MCF 10A (cell line): ENCODE measurements at places on chromosomes 2 and 18. TPM values are rescaled to one million over a fixed set of nuclear protein-coding genes. Genes with fewer than 3 reads are reported as not detected.

DNA sequence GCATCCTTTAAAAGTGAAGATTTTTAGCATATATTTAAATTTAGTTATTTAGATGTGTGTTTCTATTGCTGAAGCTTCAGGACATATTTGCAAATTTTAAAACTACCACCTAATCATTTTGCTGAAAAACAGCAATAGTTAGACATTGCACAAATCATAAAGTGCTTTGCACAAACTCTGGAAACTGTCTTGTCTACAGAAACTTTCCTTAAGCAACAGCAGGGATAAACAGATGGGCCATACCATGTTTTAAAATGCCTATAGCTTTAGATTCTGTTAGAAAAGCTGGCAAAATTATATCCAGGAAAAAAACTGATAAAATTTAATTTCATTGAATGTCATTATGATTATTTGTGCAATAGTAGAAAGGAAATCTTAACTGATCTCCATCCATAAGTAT lies 1313.9 kb upstream of the ACVR2A start:
- no peak for DNase-seq

- DNase-seq, result no peak
Measured at GRCh38 chr2:197838036-197838435, 33.6 kb downstream of the PLCL1 start.

DNA sequence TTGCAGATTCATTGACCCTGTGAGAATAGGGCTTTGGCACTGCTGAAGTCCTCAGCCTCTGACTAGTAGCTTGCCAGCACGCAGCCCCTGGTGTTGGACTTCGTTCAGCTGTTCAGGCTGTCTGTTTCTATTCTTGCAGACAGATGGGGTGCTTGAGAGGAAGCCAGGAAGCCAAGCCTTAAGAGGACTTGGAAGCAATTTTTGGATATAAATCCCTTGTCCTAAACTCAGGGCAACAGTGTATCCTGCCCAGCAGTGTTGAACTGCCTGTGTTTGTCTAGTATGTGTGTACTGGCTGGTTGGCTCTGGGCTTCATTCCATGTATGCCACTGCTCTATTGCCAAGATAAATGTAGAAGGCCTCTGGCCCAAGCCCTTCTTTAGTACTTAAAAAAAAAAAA lies 108.6 kb downstream of the COMMD1 start:
- no peak for DNase-seq

- peak; percentile 6 for DNase-seq
Measured at GRCh38 chr18:70234667-70235459, 29.4 kb upstream of the RTTN start.

- peak; percentile 72 for DNase-seq
Measured at GRCh38 chr2:54899576-54900200, 150.6 kb downstream of the RTN4 start.

DNA sequence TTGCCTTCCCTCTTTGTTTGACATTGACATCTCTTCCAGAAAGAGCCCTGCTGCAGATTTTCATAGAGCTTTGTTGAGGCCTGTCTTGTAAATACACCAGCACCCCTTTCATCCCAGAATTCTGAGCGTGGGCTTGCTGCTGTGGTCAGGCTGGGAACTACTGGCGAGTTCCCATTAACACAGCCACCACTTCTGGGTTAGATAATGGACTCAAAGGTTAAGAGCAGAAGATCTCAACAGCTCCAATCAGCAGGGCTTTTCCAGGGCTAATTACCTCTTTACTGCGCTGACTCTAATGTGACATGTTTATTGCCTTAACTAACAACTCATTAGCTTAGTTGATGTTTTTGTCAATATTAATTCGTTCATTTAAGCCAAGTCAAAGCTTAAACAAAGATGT lies 235.9 kb upstream of the BOD1L2 start:
- no peak for DNase-seq

GRCh38 chr2:68789603-68790002 lies 55.0 kb downstream of the ARHGAP25 start:
- no peak for DNase-seq

DNA sequence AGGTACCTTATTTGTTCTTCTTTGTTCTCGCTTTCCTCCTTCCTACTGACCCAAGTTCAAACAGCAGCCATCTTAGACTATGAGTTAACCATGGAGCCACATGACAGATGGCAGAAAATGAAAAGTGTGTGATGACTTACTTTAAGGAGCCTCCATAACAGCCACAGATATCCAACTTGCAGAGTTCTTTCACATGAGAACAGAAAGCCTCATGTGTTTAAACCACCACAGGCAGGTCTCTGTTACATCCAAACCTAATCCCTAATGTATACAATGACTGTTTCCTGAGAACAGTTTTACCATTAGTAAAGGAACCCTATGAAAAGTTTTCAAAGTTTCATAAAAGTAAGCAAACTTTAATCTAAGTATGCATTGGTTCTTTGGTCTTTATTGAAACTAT lies 20.3 kb downstream of the B4GALT6 start:
- DNase-seq, result no peak

DNA sequence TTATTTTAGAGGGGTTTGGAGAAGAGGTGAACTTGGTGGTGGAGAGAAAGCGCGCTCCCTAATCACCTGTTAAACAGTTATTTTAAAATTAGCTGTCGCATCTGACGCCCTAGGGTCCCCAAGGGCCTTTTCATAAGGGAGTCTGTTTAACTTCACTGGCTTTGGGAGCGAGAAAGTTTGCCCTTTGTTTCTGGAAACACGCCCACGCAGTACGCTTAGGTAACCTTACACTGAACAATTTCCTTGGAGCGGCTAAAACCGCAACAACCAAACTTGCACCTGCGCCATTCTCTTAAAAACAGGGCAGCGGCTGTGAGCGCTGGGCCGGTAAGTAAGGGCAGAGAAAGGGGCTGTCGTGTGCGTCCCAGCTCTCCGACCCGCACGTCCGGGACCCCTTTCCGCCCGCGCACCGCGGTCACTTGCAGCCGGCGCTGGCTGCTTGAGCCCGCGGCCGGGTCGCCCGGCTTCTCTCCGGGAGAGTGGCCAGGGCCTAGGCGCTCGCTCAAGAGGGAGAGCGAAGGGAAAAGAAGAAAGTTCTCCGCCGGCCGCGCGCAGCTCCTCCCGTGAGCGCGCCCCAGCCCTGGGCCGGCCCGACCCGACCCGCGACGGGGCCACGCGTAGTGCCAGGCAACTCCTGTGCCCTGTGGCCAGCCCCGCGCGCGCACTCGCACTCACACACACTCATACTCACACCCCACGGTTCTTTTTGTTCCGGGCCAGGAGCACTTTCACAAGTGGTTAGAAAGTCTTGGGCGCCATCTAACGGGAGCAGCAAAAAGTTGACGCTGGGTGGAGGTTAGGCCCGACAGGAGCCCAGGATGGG lies 19.2 kb downstream of the POU3F3 start:
- DNase-seq, result peak; percentile 84

DNA sequence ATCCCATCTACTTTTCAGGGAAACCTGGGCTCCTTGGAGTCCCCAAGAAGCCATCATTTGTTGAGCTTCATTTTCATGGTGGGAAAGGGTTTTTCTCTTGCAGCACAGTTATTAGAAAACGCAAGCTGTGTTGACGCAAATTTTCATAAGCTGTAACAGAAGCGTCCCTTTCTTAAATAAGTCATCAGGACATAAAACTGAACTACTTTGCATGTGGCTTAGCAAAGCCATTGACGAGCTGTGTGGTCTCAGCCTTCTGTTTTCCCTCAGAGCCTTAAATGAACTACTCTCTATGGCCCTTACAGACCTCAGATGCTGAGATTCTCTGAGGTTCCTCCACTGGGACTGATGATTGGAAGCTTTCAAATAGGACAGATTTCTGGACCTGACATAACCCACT lies 85.1 kb downstream of the ARL4C start:
- no peak for DNase-seq

DNA sequence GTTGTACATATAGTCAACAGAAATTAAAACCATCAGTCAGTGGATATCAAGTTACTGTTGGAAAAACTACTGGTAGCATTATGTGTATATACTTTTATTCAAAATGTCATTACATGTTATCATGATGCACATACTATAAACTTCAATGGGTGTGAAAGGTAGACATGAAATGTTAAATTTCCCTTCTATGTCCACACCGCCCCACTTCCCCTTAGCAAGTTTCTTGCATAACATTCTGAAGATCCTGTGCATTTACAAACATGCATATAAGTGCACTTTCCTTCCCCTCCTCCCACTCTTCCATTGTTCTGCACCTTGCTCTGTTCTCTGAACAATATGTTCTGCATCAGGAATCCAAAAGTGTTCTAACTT lies 16.6 kb upstream of the HK2 start:
- DNase-seq, result no peak

- DNase-seq, result no peak
Measured at GRCh38 chr2:229971298-229971790, 49.0 kb downstream of the FBXO36 start.

GRCh38 chr18:74529811-74530583 lies 4.3 kb upstream of the CNDP1 start:
- DNase-seq, result no peak

- DNase-seq, result no peak
Measured at GRCh38 chr2:97617911-97618310, 28.0 kb upstream of the COX5B start.

GRCh38 chr2:211144078-211144477 lies 587.7 kb downstream of the CPS1 start:
- DNase-seq, result peak; percentile 51

GRCh38 chr2:58918141-58918540 lies 677.0 kb upstream of the FANCL start:
- DNase-seq, result no peak

GRCh38 chr2:10016802-10017258 lies 26.5 kb upstream of the KLF11 start:
- DNase-seq, result no peak

DNA sequence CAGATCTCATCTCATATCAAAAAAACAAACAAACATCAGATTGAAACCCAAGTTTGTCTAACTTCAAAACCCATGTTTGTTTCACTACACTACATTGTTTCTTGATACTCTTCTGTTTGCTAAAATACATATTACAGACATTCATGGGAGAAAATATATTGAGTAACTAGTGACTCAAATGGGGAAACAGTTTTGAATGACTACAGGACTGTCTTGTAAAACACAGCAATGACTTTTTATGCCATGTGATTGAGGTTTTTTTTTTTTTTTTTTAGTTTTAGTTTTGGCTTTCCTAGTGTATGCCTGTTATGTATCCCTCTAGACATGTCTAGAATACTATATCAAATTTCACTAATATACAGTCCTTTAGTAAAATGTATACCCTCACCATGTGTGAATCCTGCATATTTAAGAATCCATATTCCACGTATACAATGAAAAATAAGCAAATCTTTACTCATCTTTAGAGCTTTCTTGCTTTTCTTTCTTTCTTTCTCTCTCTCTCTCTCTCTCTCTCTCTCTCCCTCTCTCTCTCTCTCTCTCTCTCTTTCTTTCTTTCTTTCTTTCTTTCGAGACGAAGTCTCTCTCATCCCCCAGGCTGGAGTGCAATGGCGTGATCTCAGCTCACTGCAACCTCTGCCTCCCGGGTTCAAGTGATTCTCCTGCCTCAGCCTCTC lies 46.6 kb upstream of the SERTAD2 start:
- peak; percentile 40 for DNase-seq

GRCh38 chr2:12006850-12007249 lies 260.4 kb downstream of the LPIN1 start:
- DNase-seq, result no peak

DNA sequence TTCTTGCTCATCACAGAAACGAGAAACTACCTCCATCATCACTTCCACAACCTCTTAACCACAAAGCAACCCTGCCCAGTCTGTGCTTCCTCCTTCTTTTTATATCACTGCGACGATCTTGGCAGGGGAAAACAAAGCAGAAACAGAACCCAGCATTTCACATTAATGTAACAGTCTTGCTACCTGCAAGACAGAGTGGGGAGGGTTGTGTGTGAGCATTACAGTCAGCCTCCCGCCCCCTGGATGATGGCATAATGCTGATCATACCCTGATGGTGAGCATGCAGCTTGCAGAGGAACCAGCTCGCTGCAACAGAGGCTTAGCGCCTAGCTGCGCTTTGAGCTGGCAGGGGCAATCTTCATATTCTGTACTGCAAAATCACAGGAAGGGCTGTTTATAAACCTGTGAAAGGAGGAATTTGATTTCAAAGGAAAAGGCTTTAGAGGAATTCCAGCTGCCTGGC lies 376.1 kb downstream of the IRS1 start:
- no peak for DNase-seq

- DNase-seq, result peak; percentile 33
Measured at GRCh38 chr18:13435586-13436333, 217.2 kb downstream of the LDLRAD4 start.

DNA sequence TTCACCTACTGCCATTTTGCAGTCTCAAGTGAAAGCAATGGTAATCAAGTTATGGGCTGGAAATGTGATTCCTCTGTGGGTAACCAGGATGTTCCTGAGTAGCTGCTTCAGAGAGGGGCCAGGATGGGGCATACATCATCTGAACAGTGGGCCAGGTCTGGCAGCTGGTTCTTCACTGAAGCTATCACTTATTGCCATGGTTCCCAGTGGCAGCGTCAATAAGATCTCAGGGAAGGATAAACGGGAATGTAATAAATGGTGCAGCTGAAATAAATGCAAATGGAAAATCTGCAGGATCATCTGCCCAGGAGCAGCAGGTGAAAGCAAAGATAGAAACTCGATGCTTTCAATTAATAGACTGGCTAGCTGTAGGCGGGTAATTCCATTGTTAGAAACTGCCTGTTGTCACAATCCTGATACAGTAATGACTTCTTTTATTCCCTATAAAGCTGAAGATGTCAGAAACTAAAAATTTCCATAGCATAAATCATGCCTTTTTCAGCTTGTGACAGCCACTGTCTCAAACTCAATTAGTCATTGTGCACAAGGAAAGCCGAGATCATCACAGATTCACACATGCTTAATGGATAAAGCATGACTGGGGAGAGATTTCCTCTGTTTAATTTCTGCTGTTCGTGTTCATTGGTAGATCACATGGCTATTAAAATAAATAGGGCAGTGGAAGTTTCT lies 56.2 kb upstream of the CCDC85A start:
- no peak for DNase-seq

DNA sequence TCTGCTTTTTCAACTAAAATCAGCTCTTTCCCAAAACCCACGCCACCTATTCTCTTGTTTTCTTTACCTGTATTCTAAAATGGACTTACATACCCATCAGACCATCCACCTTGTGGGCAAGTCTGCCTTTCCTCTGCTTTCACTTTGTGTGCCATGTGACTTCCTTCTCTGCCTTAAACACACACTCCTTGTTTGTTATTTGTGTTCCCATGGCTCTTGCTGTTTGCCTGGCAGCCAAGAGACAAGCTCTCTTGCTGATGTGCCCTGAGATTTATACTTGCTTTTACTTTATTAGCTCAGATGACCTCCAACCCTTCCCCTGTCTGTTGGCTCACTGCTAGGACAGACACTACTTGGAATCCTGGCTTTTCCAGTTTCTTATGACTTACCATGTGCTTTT lies 309.7 kb upstream of the LRRTM4 start:
- no peak for DNase-seq

- no peak for DNase-seq
Measured at GRCh38 chr2:127388423-127389164, 819 bp upstream of the MAP3K2 start.

The DYNAP gene
- total RNA-seq, result 0.59 and 0.86 TPM in 2 replicates

The DOK1 gene
- 3.4 and 4.6 TPM in 2 replicates for total RNA-seq

The IL1R2 gene
- not detected in 2 replicates for total RNA-seq

The KCNE4 gene
- not detected in 2 replicates for total RNA-seq

The PSMA8 gene
- total RNA-seq, result not detected in 2 replicates

The MYOM1 gene
- total RNA-seq, result 0.21 and 0.88 TPM in 2 replicates

The PSD4 gene
- 9.6 and 13.2 TPM in 2 replicates for total RNA-seq

The IMPACT gene
- total RNA-seq, result 88.3 and 97.2 TPM in 2 replicates

The MRO gene
- not detected in 2 replicates for total RNA-seq

The STPG4 gene
- total RNA-seq, result 0.83 TPM in 1 of 2 replicates, not detected in the other

The KCNG2 gene
- total RNA-seq, result not detected in 2 replicates

The ELMOD3 gene
- total RNA-seq, result 16.2 and 16.7 TPM in 2 replicates

The DCC gene
- total RNA-seq, result not detected in 2 replicates
